ENCODE measurements at places on chromosomes 2 and 18.

DNA sequence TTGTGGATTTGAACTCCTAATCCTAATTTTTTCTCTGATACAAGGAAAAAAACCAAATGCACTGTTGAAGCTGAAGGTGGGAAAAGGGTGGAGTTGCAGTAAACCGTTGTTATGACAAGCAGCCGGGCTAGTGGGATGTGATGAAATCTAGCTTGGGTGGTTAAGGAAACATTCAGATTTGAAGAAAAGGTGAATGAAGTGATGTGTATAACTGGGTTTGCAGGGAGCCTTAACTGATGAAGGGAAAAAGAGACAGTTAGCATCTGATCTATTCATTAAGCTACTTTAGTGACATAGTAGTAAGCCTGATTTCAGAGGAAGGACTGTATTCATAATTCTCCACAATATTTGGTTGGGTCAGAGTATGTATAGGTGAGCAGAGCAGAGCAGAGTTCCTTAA lies 3.5 kb downstream of the EML6 start:
- DNase-seq = no peak

DNA sequence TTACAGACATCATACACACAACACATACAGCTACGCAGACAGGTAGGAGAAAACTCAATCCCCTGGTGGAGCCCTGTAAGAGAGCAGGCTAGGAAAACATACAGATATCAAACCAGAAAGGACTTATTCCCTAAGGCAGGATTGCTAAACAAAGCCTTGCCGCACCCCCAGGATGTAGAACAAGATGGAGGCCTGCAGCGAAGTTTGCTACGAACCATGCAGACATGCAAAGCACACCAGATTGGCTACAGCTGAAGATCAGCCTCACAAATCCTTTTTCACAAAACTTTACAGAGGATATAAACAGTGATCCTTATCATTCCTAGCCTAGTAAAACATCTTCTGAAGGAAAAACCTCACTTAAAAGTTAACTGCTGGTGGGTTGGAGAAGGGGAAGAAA lies 28.3 kb downstream of the C18orf54 start:
- DNase-seq = no peak

DNA sequence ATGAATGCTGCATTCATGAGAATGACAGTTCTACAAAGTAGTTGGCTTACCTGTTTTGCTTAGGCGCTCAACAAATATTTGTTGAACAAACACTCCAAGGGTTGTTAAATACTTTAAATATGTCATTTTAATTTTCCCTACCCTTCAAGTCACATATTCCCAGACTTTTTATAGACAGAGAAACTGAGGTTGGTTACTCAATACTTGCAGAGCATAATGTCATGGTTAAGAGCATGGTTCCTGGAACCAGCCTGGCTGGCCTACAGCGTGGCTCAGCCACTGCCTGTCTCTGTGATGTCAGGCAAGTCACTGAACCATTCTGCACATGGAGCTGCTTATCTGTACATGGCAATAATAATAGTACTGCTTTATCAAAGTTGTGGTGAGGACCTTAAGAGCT lies 120.0 kb upstream of the STK17B start:
- DNase-seq = no peak

DNA sequence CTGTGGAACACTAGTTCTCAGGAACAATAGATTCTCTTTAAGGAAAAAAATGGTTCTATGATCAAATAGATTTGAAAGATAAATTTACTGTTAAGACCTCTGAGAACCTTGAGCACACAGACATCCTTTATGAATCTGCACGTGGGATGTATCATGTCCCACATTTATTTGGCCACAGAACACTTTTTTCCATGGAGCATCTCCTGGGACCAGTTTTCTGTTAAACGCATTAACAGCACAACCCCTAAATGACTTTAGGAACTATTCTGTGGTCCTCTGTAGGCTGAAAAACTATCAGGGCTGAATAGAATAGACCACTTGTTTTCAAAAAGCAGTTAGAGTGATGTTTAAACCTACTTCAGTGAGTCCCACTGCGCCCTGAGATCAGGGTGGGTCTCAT lies 132.2 kb upstream of the PID1 start:
- DNase-seq = no peak
